Motor neuron (in vitro differentiated cells): ENCODE measurements at places on chromosomes 5 and 9. TPM values are rescaled to one million over a fixed set of nuclear protein-coding genes. Genes with fewer than 3 reads are reported as not detected.

DNA sequence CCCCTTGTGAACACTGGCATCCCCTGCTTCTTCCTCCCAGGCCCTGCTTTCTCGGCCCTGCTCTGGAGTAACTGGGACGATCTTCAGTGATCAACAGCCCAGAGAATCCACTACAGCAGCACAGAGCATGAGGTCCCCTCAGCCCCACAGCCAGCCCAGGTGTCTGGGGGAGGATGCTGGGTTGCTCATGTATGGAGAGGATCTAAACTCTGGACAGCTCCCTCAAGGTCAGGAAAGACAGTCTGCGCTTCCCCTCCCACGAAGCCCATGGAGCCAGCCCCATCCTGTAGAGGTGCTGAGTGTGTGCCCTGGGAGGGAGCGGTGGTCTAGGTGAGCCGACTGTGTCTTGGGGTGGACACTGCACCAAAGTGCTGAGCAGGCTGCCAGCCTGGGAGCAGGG is 190.2 kb downstream of the GABBR2 start:
- no peak for ATAC-seq

GRCh38 chr9:99824378-99825171 is 2.9 kb downstream of the NR4A3 start:
- no peak for ATAC-seq

- no peak for ATAC-seq
Observed at GRCh38 chr9:101562966-101563365, 29.3 kb downstream of the RNF20 start.

The PTPN3 gene
- 4.6 and 5.3 TPM in 2 replicates for total RNA-seq

DNA sequence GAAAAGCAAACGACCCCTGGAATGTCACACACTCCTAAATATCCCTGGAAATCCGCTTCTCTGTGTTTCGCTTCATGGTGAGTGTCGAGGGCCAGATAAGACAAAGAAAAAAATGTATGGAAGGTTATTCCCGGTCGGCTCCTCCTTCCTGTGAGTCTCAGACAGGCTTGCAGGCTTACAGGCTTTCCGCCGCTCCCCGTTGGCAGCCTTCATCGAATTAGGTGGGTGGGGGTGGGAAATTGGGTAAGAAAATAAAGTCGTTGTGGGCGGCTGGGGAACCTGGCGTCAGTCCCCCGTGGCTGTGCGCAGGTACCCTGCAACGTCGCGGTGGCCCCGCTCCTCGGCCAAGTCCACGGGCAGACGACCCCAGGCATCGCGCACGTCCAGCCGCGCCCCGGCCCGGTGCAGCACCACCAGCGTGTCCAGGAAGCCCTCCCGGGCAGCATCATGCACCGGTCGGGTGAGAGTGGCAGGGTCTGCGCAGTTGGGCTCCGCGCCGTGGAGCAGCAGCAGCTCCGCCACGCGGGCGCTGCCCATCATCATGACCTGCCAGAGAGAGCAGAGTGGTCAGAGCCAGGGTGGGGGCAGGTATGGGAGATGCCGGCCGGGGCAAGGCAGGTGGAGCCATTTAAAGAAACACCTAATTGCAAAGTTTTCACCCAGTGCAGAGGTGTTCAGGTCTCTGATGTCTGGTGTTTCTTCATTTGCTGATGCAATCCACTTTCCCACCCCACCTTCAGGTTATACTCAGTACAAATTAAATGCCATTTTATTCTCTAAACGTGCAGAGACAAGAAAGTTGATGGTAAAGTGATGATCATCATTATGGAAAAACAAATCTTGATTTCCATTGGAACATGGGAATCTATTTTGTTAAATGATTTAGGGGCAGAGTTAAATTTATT is 3.2 kb downstream of the CDKN2B start:
- no peak for ATAC-seq

GRCh38 chr9:132690696-132691095 is 20.4 kb downstream of the GTF3C4 start:
- no peak for ATAC-seq

The SLC1A3 gene
- 8.8 and 8.9 TPM in 2 replicates for total RNA-seq

- ATAC-seq = no peak
Observed at GRCh38 chr5:180862645-180863044, 1.6 kb upstream of the ZFP62 start.

The RAB3C gene
- 114 and 117 TPM in 2 replicates for total RNA-seq

The IL33 gene
- 0.19 and 0.24 TPM in 2 replicates for total RNA-seq
